A549 treated with CORT108297 at 1 μM for 4 hours (cell line): ENCODE measurements at places on chromosomes 2 and 18. TPM values are rescaled to one million over a fixed set of nuclear protein-coding genes. Genes with fewer than 3 reads are reported as not detected.

The KYNU gene
- total RNA-seq: 280 to 361 TPM (median 296 TPM) in 5 replicates

The SGPP2 gene
- 0.21 to 0.33 TPM (median 0.27 TPM) in 5 replicates for total RNA-seq

The SP9 gene
- 2.0 to 3.2 TPM (median 2.8 TPM) in 5 replicates for total RNA-seq

The NDUFS1 gene
- 51.1 to 69.0 TPM (median 65.0 TPM) in 5 replicates for total RNA-seq

The IL1R2 gene
- 0.53 to 0.97 TPM (median 0.68 TPM) in 5 replicates for total RNA-seq

The RTP5 gene
- not detected in 5 replicates for total RNA-seq

The LRRTM1 gene
- not detected in 5 replicates for total RNA-seq

The KIDINS220 gene
- total RNA-seq: 15.2 to 21.7 TPM (median 19.4 TPM) in 5 replicates

The VSNL1 gene
- not detected in 5 replicates for total RNA-seq

The RNU2-63P gene
- total RNA-seq: not detected in 5 replicates

The HOXD13 gene
- 0.16 to 0.27 TPM (median 0.23 TPM) in 5 replicates for total RNA-seq

The COLEC12 gene
- 0.02 to 0.08 TPM (median 0.03 TPM) in 5 replicates for total RNA-seq

The SLC14A1 gene
- total RNA-seq: 0.08 to 0.23 TPM (median 0.15 TPM) in 4 of 5 replicates, not detected in the other

The HAAO gene
- not detected in 5 replicates for total RNA-seq

The LRRTM4 gene
- not detected in 5 replicates for total RNA-seq

The LYG2 gene
- not detected in 5 replicates for total RNA-seq

The LIMS2 gene
- total RNA-seq: 5.4 to 7.6 TPM (median 6.6 TPM) in 5 replicates

The ZAP70 gene
- total RNA-seq: 0.03 to 0.15 TPM in 2 of 5 replicates, not detected in the others

The APOB gene
- total RNA-seq: not detected in 5 replicates

The SLC5A7 gene
- total RNA-seq: not detected in 5 replicates

The RAX gene
- not detected in 5 replicates for total RNA-seq

The HOXD3 gene
- total RNA-seq: 0.08 to 0.30 TPM (median 0.18 TPM) in 4 of 5 replicates, not detected in the other

The RUFY4 gene
- not detected in 5 replicates for total RNA-seq

The KCNG2 gene
- total RNA-seq: not detected in 5 replicates

The CD302 gene
- 2.0 to 2.3 TPM (median 2.0 TPM) in 5 replicates for total RNA-seq

The LGALSL gene
- 7.7 to 10.8 TPM (median 8.7 TPM) in 5 replicates for total RNA-seq

The CYP27A1 gene
- 0.12 to 0.18 TPM (median 0.15 TPM) in 5 replicates for total RNA-seq

The CEBPZ gene
- total RNA-seq: 62.3 to 107 TPM (median 71.2 TPM) in 5 replicates

The TET3 gene
- 5.6 to 7.7 TPM (median 6.6 TPM) in 5 replicates for total RNA-seq

The PROKR1 gene
- total RNA-seq: not detected in 5 replicates

The RASGRP3 gene
- 0.73 to 1.1 TPM (median 0.98 TPM) in 5 replicates for total RNA-seq
